ENCODE measurements at places on chromosomes 7 and 10.
A peak's percentile ranks its signal among the peaks of the same experiment; 100 is the strongest.

GRCh38 chr7:81990395-81990794, 220.5 kb upstream of the HGF start:
- DNase-seq = peak; percentile 7

DNA sequence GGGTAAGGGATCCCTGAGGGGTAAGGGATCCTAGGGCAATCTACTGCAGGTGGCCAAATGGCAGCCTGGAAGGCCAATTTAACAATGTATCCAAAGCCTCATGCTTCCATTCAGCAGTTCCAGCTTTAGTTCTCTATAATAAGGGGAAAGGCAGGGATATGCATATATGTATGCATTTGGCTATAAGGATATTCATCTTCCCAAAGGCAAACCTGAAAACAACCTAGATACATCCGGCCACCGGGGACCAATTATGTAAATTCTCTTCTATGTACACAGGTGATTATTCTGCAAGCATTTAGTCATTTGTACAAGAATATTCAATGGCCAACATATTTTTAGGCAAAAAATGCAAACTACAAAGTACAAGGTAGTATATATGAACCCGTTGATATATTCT, 26.7 kb downstream of the PSAP start:
- no peak for DNase-seq

DNA sequence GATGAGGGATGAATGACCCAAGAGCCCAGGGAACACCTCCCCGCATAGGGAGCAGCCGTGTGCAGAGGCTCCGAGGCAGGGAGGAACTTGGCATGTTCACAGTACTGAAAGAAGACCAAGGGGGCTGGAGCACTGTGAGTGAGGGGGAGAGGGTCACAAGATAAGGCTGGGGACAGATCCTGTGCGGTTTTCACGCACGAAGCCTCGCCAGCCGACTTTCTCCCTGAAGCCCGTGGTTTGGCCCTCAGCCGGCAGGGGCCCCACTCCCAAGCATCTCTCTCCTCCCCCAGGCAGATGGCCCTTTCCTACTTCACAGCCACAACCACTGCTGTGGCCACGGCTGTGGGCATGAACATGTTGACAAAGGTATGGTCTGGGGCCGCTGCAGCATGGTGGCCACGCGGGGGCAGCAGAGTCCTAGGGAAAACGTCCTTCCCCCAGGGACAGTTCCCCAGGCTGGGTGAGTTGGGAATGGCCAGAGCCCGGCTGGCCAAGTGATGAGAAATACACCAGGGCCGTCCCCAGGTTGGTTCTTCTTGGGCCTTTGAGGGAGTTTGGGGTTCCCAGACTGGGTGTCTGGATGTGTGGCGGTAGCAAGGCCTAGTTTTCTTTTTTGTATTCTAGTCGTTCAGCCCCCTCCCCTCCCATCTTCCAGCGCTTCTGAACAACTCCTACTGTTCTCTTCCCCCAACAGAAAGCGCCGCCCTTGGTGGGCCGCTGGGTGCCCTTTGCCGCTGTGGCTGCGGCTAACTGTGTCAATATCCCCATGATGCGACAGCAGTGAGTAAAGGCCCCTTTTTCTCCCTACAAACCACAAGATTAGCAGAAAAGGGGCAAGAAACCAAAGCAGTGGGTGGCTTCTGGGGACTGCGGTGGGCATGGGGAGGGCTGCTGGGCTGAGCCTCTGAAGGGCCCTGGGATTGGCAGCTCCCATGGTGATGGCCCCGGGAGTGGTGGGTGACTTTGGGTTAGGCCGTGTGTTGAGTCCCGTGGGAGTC, 14.4 kb upstream of the WBP1L start:
- peak; percentile 73 for DNase-seq

- DNase-seq = no peak
Measured at GRCh38 chr7:127154958-127155357, 97.8 kb downstream of the GRM8 start.

DNA sequence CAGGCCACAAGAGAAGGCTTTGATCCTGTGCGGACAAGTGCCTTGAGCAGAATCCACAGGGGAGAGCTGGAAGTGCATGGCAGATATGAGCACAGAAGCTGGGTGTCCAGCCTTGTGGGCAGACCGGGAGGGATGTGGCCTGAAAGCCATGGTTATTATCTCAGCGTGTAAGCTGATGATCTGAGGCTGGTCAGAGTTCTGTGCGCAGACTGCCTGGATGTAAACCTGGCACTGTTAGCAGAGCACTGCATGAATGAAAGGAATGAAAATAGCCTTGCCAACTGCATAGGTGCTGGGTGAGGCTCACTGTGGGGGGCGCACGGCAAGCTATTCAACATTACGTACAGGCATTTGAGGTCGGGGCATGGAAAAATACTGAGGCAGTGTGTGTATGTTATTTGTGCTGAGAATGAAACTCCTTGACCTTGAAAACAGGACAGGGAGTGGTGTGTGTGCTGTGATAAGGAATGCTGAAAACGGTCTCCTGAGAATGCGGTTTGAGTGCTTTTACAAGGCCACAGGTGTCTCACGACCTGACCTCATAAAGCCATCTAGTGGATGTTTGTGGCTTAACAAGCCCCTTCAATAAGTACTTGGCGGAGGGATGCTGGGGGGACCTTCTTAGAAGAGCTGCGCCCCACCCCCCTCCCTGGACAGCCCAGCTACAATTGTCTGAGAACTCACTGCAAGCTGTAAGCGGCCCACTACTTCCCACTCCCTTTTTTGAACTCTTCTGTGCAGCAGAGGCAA, 18.7 kb downstream of the AKR1C1 start:
- DNase-seq = peak; percentile 2

- no peak for DNase-seq
Measured at GRCh38 chr7:33012364-33012763, 50.2 kb downstream of the NT5C3A start.

DNA sequence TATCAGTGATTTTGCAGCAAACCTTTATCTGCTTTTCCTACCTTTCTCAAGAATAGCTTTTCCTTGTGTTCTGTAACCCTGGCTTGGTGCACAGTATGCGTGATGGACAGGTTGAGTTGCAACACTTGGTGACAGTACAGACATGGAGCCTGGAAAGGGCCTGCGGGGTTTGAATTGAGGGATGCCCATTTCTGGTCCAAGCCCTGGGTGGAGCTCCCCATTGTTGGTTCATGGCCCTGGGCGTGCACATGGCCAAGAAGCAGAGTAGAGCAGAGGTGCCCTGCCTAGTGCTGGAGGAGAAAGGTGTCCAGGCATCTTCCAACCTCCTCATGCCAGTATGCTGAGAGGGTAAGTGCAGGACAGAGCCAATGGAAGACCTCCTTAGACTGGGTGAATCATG, 106.6 kb upstream of the MKLN1 start:
- no peak for DNase-seq

DNA sequence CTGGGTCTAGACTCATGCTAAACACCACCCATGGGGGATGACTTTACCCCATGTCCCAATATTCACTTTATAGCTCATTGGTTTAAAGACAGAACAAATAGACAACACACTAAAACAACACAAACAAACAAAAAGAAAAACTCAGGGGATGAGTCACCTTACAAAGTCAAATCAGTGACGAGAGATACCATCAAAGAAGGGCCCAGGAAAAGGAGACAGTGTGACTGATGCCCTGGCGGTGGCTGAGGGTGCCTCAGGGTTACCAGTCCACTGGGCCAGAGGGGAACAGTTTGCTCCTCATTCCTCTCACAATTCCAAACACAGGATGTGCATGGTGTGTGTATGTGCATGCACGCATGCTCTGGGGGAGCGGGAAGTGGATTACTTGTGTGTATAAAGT, 171.3 kb upstream of the PRKCQ start:
- no peak for DNase-seq

GRCh38 chr10:10314626-10315025, 703.0 kb upstream of the CELF2 start:
- DNase-seq = no peak

DNA sequence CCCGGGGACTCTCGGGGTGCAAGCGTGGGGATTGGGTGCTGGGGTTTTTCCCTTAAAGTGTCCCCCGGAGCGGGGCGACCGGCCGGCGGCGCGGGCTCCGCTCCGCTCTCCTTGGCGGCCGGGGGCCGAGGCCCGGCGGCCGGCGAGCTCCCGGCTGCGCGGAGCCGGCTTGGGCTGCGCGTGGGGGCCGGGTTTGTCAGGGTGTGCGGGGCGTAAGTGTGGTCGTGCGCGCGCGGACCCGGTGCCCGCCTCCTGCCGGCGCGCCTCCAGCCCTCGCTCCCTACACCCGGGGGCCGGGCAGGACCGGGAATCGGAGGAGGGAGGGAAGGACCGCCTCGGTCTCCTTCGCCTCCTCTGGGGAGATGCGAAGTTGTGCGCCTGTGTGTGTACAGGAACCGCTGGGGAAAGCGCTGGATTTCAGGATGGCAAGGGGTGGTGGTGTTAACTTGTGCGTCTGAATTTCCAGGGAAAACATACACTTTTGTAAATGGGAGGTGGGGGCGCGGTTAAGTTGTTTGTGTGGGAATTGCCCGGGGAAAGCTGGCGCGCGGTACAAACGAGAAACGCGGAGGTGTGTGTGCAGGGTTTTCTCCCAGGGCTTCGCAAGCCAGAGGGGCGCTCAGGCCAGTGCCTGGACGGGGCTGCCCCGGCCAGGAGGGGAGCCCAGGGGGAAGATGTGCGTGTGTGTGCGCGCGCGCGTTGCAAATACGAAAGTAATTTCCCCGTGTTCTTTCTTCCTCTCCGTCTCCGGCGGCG, 737 bp downstream of the ZMIZ1 start:
- DNase-seq = no peak

- no peak for DNase-seq
Measured at GRCh38 chr7:48497521-48497920, 326.3 kb downstream of the ABCA13 start.

DNA sequence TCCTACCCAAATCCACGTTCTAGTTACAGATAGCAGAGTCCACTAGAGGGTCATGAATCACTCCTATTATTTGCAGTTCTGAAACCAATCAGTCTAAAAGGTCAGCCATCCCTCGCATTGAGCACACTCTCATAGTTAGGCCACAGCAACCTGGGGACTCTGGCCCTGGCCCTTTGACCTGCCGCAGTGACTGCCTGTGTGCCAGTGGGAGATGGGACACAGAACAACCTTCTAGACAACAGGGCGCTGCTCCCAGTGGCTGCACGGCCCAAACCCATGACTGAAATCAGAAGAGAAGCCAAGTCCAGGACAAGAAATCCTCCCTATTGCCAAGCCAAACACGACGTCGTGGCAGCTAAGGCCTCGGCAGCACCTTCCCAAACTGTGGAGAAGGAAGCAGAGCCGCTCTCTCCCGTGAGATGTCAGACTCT, 158.5 kb downstream of the HERPUD2 start:
- DNase-seq = no peak

- DNase-seq = no peak
Measured at GRCh38 chr10:49394933-49395740, 752 bp downstream of the DRGX start.

- peak; percentile 17 for DNase-seq
Measured at GRCh38 chr10:98446151-98446660, 529 bp downstream of the HPS1 start.

DNA sequence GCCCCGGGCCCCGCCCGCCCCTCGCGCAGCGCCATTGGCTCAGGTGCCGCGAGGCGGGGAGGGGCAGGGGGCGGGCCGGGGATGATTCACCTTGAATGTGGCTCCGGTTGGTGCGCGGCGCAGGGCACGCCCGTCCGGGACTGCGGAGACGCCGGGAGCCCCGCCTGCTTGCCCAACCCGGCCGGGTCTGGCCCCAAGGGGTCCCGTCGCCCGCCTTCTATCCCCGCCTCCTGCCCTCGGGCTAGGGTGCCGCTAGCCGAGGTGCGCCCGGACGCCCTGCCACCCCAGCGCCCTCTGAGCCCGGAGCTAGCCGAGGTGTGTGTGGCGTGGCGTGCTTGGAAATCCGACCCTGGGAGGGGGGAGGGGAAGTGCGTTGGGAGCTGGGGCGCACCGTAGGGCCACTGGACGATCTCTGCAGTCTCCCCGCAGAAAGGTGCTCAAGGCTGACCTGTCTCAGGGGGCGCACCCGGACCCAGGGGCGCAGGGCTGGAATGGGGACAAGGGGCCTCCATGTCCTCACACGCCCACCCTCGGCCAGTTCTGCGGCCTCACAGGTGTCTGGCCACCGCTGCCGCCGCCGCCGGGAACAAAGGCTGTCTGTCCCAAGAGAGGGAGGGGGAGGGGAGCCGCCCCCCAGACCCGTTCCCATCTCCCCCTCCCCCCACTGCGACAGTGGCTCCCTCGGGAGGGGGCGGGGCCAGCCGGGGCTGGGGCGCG, 168.9 kb downstream of the NRF1 start:
- DNase-seq = no peak

GRCh38 chr10:21514818-21515351, 10.6 kb downstream of the SKIDA1 start:
- no peak for DNase-seq

GRCh38 chr7:106071999-106072714, 40.0 kb downstream of the SYPL1 start:
- DNase-seq = no peak

DNA sequence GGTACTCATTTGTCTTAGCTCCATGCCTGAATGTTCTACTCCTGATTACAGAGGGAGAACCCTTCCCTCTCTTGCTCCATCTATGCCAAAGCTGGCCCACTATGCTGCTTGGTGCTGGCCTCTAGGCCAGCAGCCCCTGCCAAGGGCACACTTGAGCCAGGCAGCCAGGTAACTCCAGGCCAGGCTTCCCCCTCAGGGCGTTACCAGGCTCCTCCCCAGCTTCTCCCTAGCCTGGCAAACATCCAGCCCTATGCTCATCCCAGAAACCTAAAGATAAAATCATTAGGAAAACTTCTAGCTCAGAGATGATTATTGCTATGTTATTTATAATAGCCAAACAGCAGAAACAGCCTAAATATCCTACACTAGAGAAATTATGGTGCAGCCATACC, 103.7 kb downstream of the KCNMA1 start:
- DNase-seq = no peak

GRCh38 chr10:64345856-64346255, 824.7 kb downstream of the REEP3 start:
- DNase-seq = no peak

DNA sequence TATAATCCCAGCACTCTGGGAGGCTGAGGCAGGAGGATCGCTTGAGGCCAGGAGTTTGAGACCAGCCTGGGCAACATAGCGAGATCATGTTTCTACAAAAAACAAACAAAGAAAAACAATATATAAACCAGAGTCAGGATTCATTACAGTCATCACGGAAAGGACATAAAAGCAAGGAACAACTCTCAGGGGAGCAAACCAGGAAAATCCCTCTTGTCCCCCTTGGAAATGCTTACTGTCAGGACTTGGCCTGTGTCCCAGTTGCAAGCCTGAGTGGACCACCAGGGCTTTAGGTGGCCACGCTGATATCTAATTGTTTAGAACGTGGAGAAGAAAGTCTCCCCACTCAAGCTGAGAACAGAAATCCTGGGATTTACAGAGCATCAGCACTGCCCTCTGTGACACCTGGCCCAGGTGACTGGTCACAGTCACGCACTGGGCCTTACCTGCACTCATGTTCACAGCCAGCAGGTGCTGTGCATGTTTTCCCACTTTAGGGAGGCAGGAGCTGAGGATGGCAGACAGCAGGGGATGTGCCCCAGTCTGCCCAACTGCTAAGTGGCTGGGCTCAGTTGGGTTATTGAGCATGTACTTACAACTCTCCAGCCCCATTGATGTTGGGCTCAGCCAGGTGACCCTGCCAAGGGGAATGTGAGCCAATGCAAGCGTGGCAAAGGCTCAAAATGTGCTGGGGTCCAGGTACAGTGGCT, 60.9 kb downstream of the TMEM130 start:
- no peak for DNase-seq

GRCh38 chr10:44471410-44471809, 86.5 kb upstream of the CXCL12 start:
- DNase-seq = no peak

GRCh38 chr7:38284553-38284952, 11.1 kb upstream of the TARP start:
- DNase-seq = no peak

- no peak for DNase-seq
Measured at GRCh38 chr10:107576746-107577145, 412.2 kb upstream of the SORCS1 start.

- no peak for DNase-seq
Measured at GRCh38 chr7:47720141-47720906, 138.4 kb upstream of the TNS3 start.

All from kidney capillary endothelial cell (primary cell).